ENCODE measurements at places on chromosomes 12 and 14.

- no peak for DNase-seq
Observed at GRCh38 chr12:24595652-24596235, 353.2 kb downstream of the BCAT1 start.

DNA sequence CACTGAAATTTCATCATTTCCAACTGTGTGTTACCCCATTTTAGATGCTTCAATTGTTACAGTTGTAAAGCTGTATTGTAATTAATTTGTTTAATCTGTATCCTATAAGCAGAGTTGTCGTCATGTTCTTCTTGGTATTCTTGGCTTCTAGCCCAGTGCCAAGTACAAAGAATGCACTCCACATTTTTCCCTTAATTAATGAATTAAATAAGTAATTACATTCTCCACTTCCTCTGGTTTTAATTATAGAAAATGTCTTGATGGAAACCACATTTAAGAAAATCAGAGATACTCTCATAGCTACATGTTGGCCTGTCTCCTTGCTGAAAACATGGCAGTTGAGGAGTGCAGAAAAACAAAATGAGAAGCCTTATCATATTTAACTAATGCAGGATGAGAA lies 746 bp downstream of the DNAI7 start:
- DNase-seq, result no peak

DNA sequence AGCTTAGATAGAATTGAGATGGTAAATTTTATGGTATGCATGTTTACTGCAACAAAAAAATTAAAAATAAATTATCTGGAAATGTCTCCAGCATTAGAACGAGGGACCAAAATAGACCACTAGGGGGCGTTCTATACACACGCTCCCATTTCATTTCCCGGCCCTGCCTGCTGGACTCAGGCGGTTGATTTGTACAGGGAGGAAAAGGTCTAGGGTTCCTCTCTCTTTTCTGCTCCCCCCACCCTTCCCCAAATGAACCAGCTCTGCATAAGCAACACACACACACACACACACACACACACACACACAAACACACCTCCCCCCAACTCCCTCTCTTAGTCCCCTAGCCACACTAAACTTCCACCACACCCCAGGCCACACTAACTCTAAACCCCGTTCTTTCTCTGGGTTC lies 7.8 kb upstream of the DTX1 start:
- DNase-seq, result peak; percentile 50

GRCh38 chr12:79763766-79764452 lies 73.1 kb upstream of the PAWR start:
- DNase-seq, result no peak

DNA sequence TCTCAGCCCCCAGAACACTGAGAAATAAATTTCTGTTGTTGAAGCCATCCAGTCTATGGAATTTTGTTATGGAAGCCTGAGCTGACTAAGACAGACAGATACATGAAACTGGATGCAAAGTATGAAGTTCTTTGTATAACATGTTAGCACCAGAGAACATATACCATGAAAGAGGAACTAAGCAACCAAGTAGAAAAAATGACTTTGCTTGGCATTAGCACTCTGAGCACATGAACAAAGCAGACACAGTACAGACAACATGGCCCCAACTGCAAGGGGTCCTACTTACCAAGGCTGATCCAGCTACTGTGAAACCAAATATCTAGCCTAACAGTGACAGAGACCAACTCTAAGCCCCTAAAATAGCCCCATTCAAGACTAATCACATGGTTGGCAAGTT lies 13.8 kb downstream of the EXOC5 start:
- no peak for DNase-seq

GRCh38 chr12:49069507-49070346 lies at the start of gene RHEBL1:
TSS of gene RHEBL1 (minus strand) at chr12:49069979. CDS start at chr12:49069785, 194 bp downstream.
- DNase-seq, result peak; percentile 100

DNA sequence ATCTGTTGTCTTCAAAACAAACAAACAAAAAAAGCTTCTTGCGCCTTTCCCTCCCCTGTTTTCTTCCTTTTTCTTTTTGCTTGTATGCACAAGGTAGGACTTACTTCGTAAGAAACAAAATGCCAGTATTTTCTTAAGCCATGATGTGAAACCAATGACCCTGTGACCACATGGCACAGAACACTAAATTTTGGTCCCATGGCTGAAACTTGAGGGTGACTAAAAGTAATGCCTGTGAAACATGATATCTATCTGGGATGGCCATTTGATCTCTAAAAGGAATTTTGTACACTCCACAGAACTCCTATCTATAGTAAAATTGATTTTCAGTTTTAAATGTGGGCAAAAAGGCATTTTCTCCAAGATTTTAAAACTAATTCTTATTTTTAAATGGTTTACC lies 63.6 kb downstream of the PAPOLA start:
- DNase-seq, result no peak

DNA sequence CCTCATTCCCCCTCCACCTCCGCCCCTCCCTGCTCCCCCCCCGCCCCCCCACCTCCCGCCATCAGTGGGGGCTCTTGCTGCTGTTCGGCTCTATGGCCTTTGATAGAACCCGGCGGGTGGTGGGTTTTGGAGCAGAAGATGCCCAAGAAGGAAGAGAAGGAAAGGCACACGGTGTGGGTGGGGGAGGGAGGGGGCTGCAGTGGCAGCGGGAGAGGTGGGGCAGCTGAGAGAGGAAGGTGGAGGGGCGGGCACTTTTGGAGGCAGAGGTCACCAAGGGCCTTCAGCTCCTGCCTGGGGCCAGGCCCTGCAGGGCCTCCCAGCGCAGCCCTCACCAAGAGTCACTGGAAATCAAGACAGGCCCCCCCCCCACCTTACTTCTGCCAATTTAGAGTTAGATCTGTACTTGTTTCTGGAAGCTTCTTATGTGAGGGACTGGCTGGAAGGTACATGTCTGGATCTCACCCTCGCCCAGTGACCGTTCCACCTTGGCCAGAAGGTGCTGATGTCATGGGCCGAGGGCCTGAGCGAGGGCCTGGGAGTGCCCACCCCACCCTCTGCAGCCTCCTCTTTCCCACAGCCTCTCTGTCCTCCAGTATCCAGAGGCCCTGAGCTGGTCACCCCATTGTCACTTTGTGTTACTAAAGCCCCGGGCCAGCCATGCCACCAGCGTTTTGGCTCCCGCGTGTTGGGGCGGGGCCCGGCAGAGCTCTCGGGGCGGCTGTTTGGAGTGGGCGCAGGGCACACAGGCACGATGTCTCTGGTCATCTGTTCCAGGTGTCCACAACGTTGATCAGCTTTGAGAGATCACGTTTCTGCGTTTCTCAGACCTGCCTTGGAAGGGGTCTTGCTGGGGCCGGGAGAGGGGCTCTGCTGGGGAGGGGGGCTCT lies 153.9 kb downstream of the KIF26A start:
- no peak for DNase-seq

GRCh38 chr12:114681116-114681871 lies 2.7 kb downstream of the TBX3 start:
- DNase-seq, result no peak

GRCh38 chr12:53499266-53500141 lies at the start of gene MAP3K12:
TSS of gene MAP3K12 (minus strand) at chr12:53499458. CDS start at chr12:53487391, 12,067 bp downstream.
- peak; percentile 74 for DNase-seq

DNA sequence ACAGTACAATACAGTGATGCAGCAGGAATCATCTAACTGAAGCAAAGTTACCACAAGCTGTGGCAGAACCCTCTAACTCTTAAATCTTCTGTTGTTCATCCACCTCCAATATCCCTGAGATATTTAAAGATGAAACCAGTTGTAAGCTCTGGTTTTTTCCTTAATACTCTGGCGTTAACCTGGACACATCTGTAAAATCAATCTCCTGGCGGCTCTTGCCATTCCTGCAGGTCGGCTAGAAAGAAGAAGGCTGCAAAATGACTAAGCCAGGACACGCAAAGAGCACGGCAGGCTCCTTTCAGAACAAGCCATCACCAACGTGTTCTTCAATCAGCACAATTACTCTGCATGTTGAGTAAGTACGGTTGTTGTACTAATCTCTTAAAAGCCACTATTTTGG lies 309.3 kb downstream of the MED13L start:
- no peak for DNase-seq

DNA sequence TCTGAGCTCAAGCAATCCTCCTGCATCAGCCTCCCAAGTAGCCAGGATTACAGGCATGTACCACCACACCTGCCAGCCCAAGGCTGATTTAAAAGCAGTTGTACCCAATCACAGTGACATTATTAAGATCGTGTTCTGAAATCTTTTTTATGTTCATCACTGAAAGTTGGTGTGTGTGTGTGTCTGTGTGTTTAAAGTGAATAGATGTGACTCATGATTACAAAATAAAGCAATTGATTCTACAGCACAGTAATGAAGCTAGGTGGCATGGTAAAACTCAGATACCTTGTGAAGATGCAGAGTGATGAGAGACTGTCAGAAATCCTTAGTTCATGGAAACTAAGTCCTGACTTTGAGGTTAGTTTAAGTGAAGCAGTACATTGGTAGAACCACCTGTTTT lies 74.2 kb upstream of the ATP2B1 start:
- no peak for DNase-seq

GRCh38 chr12:49766115-49766455 lies 24.7 kb downstream of the TMBIM6 start:
- no peak for DNase-seq

DNA sequence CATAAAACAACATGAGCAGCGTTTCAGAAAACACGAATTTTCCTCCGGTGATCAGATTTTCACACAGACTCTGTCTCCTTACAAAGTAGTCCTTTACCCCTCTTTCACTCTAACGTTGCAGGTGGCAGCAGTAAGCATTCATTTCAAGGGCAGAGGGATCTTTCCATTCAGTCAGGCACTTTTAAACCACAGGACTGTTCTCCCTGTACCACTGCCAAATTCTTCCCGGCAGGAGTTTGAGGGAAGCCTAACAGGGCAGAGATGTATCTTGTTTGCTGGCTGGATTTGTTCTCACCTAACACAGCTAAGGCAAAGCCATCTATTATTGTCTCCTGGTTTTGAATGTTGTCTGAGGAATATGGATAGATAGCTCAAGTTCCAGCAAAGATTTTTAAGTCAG lies 1187.3 kb upstream of the SEL1L start:
- DNase-seq, result no peak

DNA sequence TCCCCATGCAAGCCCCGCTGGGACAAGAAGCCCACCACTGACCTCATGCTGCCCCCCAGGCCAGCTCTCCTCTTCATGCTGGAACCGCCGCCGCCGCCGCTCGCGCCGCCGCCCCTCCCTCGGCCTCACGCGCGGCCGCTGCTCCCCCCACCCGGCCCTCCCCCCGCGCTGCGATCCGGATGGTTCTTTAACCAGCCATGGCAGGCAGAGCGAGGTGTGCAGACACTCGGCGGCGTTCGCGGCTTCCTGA lies at the start of gene DCAF5:
DCAF5 (minus strand) TSS at position 218 of the 250 bp plus-strand sequence; CDS start at position 77, 141 bp downstream.
- DNase-seq, result no peak

GRCh38 chr14:98994561-98994960 lies 277.4 kb downstream of the BCL11B start:
- no peak for DNase-seq

GRCh38 chr12:42125388-42125767 lies 19.3 kb downstream of the GXYLT1 start:
- no peak for DNase-seq

DNA sequence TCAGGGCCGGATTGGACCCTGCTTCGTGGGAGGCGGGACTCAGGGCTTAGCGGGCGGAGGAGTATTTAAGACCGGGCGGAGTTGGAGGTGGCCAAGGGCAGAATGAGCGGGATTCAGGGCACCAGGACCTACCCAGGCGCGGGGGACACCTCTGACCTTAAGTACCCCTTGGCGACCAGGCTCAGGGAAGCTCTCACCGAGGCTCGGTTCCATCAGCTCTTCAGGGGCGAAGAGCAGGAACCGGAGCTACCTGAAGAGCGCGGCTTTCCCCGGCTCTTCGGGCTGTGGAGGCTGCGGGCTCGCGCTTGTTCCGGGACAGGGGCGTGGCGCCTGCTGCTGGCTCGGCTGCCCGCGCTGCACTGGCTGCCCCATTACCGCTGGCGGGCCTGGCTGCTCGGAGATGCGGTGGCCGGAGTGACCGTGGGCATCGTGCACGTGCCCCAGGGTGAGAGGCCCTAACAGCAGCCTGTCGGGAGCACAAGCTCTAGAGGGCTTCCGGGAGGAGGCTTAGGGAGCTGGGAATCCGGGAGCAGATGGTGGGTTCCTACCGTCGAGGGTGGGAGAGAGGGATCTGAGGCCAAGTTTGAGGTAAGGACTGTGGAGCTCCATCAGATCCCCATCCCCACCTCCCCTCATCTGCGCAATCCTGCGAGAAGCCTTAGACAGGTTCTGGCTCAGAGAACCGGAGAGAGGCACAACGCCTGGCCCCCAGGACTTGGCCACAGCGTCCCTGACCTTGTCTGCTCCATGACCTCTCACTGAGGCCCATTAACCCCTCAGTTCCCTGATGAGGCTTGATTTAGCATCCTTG lies 8.4 kb downstream of the ARHGEF25 start:
- no peak for DNase-seq

- DNase-seq, result no peak
Observed at GRCh38 chr12:38157933-38158401, 158.6 kb upstream of the ALG10B start.

- no peak for DNase-seq
Observed at GRCh38 chr12:87290505-87290904, 738.7 kb downstream of the C12orf50 start.

GRCh38 chr12:119020406-119021360 lies 39.3 kb downstream of the SRRM4 start:
- DNase-seq, result no peak

GRCh38 chr14:86654558-86655184 lies 1124.7 kb downstream of the FLRT2 start:
- peak; percentile 10 for DNase-seq

DNA sequence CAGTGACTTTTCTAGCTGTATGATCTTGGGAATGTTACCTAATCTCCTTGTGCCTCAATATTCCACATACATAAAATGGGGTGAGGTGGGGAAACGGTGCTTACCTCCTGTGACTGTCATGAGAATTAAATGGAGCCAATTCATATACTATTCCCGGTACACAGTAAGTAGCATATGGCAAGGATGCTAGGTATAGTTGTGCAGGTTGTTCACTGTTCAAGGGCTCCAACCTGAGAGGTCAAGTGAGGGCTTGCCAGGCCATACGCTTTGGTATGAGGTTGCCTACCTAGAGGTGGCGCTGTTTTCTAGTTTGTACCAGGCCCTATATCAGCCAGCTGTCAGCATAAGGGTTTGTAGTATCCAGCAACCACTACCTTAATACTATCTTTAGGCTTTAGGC lies 3.6 kb upstream of the BATF start:
- DNase-seq, result no peak

DNA sequence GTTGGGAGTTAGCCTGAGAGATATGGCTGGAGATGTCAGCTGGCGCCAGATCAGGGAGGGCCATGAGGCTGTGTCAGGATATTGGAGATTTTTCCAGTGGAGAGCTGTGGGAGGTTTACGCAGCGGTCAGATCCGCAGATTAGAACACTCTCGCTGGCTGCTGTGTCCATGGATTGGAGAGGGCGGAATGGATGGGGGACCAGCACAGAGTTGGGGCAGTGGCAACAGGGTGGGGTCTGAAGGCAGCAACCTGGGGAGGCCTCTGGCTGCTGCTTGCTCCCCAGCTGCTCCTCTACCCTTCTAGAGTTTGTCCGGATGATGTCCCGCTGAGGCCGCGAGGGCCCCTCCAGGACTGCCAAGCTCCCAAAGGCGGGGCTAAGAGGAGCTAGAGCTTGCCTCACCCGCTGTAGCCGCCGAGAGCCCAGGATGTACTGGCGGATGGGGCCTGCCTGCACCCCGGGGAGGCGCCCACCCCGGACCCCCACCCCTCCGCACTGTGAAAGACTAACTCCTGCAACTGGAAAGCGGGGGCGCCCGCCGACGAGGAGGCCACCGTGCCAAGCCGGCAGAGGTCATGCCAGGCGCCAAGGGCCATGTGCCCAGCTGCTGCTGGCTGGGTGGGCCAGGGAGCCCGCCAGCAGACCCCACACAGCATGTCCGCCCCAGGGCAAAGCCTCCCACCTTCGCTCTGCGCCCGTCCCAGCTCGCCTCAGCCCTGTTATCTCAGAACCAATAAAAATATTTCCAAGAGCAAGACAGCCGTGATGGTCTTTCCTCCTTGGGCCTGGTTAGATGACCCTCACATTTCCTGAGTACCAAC lies 20.2 kb upstream of the MLEC start:
- DNase-seq, result no peak

Measured in activated naive CD8-positive, alpha-beta T cell treated with anti-CD3 and anti-CD28 coated beads for 36 hours (primary cell).